ENCODE measurements at places on chromosomes 16 and 17.

- no peak for DNase-seq
Observed at GRCh38 chr16:13453938-13454553, 465.9 kb upstream of the ERCC4 start.

- DNase-seq, result no peak
Observed at GRCh38 chr17:48163809-48164208, 56.2 kb downstream of the SNX11 start.

GRCh38 chr17:27542841-27543463 is 86.7 kb downstream of the KSR1 start:
- no peak for DNase-seq

DNA sequence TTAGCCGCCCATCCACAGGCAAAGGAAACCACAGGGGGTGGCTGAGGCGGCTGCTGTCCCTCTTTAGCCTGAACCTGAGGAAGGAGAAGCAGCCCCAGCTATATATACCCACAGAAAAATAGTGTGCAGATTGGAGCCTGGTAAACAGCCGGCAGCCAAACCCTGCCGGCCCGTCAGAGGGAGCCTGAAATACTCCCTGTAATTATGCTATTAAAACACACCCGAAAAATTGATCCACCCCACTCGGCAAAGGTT is 6.8 kb downstream of the PIEZO1 start:
- no peak for DNase-seq

- no peak for DNase-seq
Observed at GRCh38 chr16:75225678-75226515, 7.1 kb downstream of the CTRB1 start.

GRCh38 chr17:68627956-68628575 is 26.9 kb upstream of the FAM20A start:
- DNase-seq, result no peak

GRCh38 chr17:50837980-50838954 is 2.9 kb downstream of the WFIKKN2 start:
- no peak for DNase-seq

- no peak for DNase-seq
Observed at GRCh38 chr16:81593481-81593880, 148.9 kb downstream of the CMIP start.

DNA sequence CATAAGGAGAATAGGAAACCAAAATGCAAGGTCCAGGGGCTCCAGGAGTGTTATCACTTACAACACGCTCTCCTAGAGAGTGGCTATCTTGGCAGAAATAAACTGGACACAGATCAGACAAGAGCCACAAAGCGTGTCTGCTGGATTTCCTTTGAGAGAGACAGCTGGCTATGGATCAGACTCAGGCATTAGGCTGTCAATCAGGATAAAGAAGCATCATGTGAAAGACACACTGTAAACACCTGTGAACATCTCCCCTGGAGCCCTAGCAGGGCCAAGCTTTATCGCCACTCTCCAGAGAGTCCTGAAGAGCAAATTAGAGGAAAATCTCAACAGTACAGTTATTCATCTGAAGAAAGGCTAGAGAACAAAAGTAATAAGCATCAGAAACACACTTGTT is 26.0 kb downstream of the SYCE1L start:
- no peak for DNase-seq

DNA sequence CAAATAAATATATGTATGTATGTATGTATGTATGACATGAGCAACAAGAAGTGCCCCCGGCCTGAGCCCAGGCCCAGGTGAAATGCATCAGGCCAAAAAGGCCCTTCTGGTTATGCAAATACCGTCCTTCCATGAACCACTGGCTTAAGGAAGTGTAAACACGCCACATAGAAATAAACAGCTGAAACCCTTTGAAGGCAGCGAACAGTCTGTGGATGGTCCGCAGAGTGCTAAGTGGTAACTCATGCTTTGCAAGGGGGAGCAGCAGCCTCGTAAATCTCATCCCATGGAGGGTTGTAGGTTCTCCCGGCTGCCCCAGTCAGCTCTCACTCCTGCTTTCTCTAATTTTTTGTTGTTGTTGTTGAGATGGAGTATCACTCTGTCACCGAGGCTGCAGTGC is 36.7 kb downstream of the COTL1 start:
- DNase-seq, result no peak

DNA sequence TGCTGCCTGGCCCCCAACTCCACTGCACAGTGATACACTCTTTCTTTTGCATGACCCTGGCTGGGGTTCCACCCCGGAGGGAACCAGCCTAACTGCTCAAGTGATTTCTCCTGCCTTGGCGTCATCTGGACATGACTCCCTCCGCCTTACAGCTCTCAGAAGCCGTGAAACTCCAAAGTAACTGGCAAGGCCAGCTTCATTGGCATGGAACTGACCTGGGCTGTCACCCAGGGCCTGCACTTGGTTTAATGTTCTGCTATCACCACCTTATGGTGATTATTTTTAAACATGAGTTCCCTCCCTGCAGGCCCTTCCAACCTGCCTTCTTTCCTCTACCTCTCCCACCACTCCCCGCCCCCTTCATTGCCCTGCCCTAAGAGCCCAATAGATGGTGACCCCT is 139.7 kb upstream of the CDH5 start:
- no peak for DNase-seq

DNA sequence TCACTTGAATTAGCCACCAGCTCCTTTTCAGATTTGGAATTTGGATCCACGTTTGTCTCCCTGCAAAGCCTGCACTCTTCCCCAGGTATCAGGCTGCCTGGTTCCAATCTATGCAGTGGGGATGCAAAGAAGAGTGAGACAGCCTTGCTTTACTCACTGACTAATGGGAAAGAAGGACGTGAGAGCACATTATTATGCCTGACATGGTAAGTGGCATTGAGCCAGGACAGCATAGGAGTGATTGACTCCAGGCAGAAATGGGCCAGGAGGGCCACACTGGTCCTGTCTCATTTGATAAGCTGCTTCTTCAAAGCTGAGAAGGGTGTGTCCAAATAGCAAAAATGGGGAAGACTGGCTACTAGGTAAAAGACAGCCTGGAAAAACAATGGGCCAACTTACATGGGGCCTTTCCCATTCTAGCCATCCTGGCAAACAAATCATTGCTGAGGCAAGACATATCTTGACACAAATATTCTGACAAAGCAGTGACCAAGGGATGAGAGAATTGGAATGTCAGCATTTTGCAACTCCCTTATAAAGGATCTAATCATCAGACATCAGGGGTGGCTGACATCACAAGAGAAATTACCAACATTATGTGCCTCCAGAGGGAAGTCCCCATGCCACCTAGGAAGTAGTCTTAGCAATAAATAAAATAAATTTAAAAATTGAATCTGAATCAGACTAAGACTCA is 38.6 kb downstream of the CDH11 start:
- no peak for DNase-seq
